ENCODE measurements at places on chromosomes 12 and 14. TPM values are rescaled to one million over a fixed set of nuclear protein-coding genes. Genes with fewer than 3 reads are reported as not detected.

GRCh38 chr14:100084591-100084990 lies 19.4 kb downstream of the EVL start:
- no peak overlapping the region for H3K4me3 ChIP-seq
- H3K36me3 ChIP-seq, result peaks cover 48% of the 10 kb centered on the region
- no peaks in the 10 kb centered on the region for H3K27me3 ChIP-seq

DNA sequence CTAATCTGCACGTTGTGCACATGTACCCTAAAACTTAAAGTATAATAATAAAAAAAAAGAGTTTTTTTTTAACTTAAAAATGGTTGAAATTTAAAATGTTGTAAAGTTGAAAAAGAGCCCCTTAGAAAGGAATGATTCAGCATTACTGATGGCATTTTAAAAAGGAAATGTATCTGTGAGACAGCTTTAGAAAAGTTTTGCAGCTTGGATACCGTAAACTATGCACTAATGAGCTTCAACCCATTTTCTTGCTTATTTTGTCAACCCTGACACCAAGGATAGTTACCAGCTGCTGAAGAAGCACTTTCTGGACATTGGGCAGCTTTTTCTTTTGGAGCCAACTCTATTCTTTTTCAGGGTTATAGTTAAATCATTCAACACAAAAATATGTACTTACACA lies 4.3 kb downstream of the BICD1 start:
- H3K4me3 ChIP-seq, result no peak overlapping the region
- peaks cover 27% of the 10 kb centered on the region for H3K4me1 ChIP-seq
- H3K36me3 ChIP-seq, result no peaks in the 10 kb centered on the region
- H3K27ac ChIP-seq, result no peak overlapping the region
- no peaks in the 10 kb centered on the region for H3K27me3 ChIP-seq

GRCh38 chr12:12336049-12336411 lies 14.0 kb downstream of the MANSC1 start:
- H3K4me1 ChIP-seq, result peaks cover 24% of the 10 kb centered on the region
- no peaks in the 10 kb centered on the region for H3K36me3 ChIP-seq
- DNase-seq, result no peak

DNA sequence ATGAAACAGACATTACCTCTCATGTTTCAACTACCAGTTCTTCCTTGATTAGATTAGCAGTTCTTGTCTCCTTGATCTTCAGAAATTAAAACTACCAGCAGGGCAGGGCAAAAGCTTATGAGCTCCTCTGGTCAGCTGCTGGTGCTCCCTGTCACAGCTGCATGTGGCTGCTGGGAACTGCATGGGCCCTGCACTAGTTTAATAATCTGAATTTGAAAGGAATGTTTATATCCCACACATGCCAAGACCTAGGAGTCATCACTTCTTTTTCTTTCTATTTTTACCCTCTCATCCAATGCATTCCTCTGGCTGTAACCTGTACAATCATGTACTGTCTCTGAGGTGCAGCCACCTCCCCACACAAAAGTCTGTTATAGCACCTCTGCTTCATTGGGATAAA lies 73.9 kb downstream of the ARMH4 start:
- no peaks in the 10 kb centered on the region for H3K4me1 ChIP-seq
- no peaks in the 10 kb centered on the region for H3K36me3 ChIP-seq
- H3K4me3 ChIP-seq, result no peak overlapping the region
- H3K27ac ChIP-seq, result no peak overlapping the region
- no peaks in the 10 kb centered on the region for H3K27me3 ChIP-seq

CLEC9A gene
- total RNA-seq, result 0.30 TPM

DNA sequence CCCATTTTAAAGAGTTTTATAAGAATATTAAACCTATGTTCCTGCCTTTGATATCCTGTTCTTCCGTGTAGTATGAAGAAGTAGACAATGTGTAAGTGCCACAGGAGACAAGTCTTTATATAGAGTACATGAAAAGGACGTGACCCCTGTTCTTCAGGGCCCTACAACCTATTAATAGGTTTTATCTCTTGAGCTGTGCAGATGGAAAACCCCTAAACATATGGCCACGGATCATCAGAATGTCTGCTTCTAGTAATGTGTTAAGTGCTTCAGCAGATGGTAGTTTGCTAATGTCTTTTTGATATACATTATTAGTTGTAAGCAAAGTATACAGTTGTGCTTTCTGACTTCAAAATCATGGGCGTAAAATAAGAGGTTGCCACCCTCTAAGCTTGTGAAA lies 228.5 kb downstream of the PTPRO start:
- DNase-seq, result no peak
- peaks cover 3% of the 10 kb centered on the region for H3K4me1 ChIP-seq

CNOT2 gene
- 66.2 TPM for total RNA-seq

- peaks cover 87% of the 10 kb centered on the region for H3K4me1 ChIP-seq
- no peaks in the 10 kb centered on the region for H3K27me3 ChIP-seq
- no peak for DNase-seq
- no peak overlapping the region for H3K4me3 ChIP-seq
These were observed 58.9 kb downstream of the NCOR2 start for GRCh38 chr12:124508381-124509079.

GRCh38 chr14:42277840-42278239 lies 671.2 kb downstream of the LRFN5 start:
- H3K4me3 ChIP-seq, result no peak overlapping the region
- H3K36me3 ChIP-seq, result no peaks in the 10 kb centered on the region
- DNase-seq, result no peak
- H3K27me3 ChIP-seq, result no peaks in the 10 kb centered on the region
- no peak overlapping the region for H3K27ac ChIP-seq

GRCh38 chr14:32559590-32559989 lies 230.5 kb downstream of the AKAP6 start:
- H3K4me3 ChIP-seq, result no peak overlapping the region
- DNase-seq, result no peak
- no peaks in the 10 kb centered on the region for H3K27me3 ChIP-seq

TAC3 gene
- total RNA-seq, result not detected

DNAJC22 gene
- total RNA-seq, result 0.18 TPM

STRN3 gene
- total RNA-seq, result 32.8 TPM

- no peaks in the 10 kb centered on the region for H3K36me3 ChIP-seq
- no peaks in the 10 kb centered on the region for H3K27me3 ChIP-seq
- no peak overlapping the region for H3K27ac ChIP-seq
- no peaks in the 10 kb centered on the region for H3K4me1 ChIP-seq
- H3K4me3 ChIP-seq, result no peak overlapping the region
These were observed 615.2 kb downstream of the RPS29 start for GRCh38 chr14:48970943-48971342.

DNA sequence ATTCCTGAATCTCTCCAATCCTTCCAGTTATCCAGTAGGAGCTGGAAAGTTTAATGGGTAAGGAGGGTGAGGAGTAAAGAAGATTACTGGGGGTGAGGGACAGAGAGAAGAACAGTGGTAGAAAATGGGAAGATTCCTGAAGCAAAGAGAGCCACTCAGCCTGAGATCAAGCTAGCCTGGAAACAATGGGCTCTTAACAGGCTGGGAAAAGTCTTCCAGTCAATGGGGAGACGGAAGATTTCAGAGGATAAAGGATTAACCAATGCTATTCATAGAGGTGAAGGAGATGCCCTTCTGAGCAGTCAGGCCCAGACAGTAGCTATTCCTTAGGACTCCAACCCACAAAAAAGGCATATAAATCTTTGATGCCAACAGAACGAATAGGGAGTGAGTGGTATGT lies 14.8 kb downstream of the GDF11 start:
- H3K36me3 ChIP-seq, result peaks cover 86% of the 10 kb centered on the region
- no peaks in the 10 kb centered on the region for H3K4me1 ChIP-seq
- no peak overlapping the region for H3K4me3 ChIP-seq
- no peaks in the 10 kb centered on the region for H3K27me3 ChIP-seq
- no peak for DNase-seq

SERPINA10 gene
- total RNA-seq, result not detected

DNA sequence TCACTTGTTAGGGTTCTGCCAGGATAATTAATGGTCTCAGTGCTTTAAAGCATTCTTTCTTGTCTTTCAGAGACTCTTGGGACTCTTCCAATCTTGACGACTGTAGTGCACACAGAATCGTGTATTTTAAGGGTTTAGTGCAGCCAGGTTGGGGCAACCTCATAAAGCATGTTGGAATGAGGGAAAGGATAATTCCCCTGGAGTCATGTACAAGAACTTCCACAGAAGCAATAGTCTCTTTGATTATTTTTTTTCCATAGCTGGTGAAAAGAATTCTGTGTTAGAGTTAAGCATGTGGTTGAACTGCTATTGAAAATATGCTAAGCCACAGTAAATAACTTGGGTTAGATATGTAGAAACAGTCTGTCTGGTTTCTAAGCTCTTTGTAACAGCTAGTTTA lies 246.8 kb upstream of the DAAM1 start:
- H3K27me3 ChIP-seq, result no peaks in the 10 kb centered on the region
- H3K27ac ChIP-seq, result no peak overlapping the region
- no peak overlapping the region for H3K4me3 ChIP-seq
- H3K4me1 ChIP-seq, result no peaks in the 10 kb centered on the region

DNA sequence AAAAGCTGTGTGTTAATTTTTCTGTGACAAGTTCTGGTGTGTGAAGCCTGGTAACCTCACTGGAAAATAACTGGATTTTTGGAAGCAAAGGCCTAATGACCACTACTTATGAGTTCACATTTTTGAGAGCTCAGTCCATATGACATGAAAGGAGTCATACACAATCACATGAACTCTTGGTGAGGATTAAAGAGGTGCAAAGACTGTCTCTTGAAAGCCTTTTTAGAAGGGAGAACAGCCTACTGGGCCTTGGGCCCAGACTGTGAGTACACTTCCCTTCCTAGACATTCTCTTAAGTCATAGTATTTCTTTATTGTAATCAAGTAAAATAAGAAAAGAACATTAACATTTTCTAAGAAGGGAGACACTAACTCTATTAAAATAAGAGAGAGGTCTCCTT lies 176.1 kb downstream of the BCAT1 start:
- DNase-seq, result no peak
- H3K4me3 ChIP-seq, result no peak overlapping the region
- H3K27me3 ChIP-seq, result no peaks in the 10 kb centered on the region

All from lower lobe of right lung (tissue), 2 donors.